ENCODE measurements at places on chromosomes 4 and X.

DNA sequence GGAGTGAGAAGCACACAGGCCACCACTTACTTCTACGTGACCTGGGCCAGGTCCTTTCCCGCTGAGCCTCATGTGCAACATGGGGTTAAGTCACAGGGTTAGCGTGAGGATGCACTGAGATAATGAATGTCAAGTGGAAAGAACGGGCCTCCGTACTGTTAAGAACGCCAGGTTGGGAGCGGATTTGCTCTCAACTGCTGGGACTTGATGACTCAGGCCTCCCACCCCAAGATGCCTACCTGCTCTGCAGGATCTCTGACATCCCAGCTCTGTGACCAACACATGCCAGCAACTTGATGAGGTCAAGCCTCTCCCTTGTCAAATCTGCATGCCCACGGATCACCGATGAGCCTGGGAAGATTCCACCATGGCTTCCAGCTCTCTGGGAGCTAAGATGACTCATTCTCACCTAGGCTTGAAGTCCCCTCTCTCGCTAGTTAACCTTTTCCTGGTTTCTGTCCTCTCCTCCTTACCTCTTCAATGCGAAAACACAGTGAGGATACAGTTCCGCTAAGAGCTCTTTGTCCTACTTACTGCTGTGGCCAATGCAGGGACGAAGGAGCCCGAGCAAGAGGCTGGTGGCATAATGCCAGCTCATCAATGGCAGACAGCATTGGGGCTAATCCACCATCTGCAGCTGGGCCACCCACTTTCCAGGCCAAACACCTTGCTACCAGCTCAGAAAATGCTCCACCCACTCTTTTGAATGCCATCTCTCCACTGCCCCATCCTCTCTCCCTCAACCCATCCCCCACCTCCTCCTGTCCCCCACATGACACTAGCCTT is 67.6 kb downstream of the PJA1 start:
- no peak for DNase-seq

DNA sequence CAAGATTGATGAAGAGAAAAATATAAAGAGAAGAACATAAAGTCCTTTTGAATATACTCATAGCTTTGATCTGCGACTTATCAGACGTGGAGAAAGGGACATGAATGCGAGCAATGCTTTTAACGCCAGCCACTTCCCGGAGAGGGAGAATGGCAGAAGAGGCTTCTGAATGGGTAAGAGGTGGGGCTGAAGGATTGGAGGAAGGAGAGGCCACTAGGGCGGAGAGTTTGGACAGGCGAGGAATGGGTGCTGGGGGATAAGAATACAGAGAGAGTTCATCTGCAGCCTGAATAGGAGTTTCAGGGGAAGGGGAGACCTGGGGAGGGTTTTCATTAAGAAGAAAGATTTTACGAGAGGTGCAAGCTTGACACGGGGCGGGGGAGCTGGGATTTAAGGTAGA is 2534.9 kb downstream of the PCDH7 start:
- DNase-seq: no peak

DNA sequence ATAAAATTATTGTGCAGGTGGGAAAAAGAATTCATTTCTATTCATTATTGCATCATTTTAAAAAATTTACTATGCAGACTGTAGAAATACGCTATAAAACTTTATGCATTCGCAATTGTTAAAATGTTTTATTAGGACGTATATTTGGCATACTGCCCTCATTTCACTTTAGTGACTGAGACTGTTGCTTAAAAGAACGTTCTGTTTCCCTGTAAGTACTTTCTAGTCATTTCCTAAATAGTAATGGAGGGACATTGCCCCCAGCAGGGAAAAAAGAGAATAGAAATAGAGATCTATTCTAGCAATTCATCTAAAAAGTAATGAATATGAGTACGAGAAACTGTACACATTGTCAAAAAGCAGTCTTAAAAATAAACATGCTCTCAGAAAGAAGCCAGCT is 1295.8 kb upstream of the TENM3 start:
- DNase-seq: no peak

GRCh38 chr4:113675731-113676697 is 85.5 kb downstream of the CAMK2D start:
- DNase-seq: no peak

DNA sequence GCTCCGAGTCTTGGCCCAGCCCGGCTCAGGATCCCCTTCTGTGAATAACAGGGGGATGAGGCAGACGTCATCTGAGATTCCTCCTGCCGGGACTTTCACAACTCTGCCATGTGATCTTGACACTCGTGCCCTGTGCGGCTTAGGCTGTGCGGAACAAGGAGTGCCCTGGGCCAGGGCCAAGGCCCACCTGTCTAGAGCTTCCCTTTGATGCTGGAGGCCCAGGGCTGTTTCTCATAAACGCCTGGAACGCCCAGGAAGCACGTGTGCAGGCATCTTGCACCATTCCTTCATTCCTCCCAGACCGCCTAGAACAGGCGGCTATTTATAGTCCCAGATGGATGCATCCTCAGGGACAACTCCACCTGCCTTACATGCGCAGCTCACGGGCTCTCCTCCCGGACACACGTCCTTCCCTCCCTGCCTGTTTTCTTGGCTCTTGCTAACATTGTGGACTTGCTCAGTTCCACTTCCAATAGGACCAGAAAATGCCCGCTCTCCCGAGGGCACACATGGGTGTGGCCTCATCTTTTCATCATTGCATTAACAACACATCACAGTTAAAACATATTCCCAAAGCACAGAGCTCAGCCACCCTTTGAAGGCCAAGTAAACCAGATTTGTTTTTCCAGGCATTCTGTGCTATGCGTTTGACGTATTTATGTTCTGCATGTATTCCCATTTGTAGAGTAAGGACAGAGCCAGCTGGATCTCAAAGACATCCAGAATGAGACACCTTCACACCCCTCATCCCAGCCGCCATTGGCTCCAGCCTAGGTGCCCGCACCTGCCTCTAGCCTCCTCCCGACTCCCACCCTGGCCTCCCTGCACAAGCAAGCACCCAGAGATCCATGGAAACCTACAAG is 57.2 kb downstream of the ABLIM2 start:
- no peak for DNase-seq

DNA sequence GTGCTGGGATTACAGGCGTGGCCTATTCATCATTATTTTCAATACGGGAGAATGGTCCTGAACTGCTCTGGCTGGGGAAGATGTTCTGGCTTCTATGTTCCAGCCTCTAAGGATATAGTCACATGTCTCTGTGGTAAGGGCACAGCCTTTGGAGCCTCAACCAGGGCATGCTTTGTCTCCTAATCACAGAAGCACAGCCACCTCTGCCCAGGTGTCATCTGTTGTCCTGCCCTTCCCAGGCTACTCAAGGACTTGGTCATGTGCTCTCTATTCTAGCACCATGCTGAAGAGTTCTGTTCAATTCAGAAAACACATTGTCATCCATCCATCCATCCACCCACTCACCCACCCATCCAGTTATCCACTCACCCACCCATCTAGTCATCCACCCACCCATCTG is 29.5 kb downstream of the ASMTL start:
- DNase-seq: no peak

- DNase-seq: no peak
Observed at GRCh38 chrX:153689654-153690465, 2.1 kb downstream of the SLC6A8 start.

GRCh38 chrX:152904151-152905080 is 6.5 kb downstream of the ZNF185 start:
- no peak for DNase-seq

GRCh38 chr4:154368060-154368459 is 123.5 kb downstream of the DCHS2 start:
- DNase-seq: no peak

All from fibroblast of skin of left biceps (primary cell).